ENCODE measurements at places on chromosomes 2 and 18.
A peak's percentile ranks its signal among the peaks of the same experiment; 100 is the strongest.

DNA sequence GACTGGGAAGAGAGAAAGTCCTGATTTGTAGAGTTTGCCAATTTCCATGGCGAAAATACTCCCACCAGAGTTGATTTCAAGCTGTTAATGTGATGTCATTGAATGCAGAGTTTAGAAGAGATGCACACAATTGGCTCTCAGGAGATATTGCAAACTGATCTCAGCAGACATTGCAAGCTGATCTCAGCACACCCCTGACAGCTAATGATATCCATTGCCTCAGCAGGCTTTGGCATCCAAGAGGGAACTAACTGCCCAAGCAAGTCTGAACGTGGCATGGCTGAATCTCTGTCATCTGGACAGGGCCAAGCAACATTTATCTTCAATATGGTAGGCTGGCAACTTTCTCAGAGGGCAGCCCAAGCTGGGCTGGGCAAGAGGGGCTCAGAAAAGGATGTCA, 78.4 kb upstream of the CYP1B1 start:
- DNase-seq = no peak

DNA sequence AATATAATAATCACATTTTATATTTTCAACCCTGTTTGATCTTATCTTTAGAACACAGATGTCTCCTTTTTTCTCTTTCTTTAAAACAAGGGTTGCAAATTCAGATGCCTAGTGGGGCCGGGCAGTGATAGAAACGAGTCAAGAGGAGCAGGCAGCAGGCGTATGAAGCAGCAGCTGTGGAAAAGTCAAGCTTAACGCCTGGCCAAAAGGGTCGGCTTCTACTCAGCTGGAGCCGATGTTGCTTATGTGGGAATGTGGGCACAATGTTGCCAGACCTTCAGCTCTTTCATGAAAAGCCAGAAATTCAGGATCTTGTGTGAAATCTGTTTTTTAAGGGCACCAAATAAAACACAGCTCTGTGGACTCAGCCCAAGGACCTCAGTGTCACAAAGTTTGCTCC, 642.7 kb downstream of the ARHGAP15 start:
- DNase-seq = no peak

- DNase-seq = no peak
Observed at GRCh38 chr2:162478721-162479129, 134.8 kb downstream of the GCA start.

DNA sequence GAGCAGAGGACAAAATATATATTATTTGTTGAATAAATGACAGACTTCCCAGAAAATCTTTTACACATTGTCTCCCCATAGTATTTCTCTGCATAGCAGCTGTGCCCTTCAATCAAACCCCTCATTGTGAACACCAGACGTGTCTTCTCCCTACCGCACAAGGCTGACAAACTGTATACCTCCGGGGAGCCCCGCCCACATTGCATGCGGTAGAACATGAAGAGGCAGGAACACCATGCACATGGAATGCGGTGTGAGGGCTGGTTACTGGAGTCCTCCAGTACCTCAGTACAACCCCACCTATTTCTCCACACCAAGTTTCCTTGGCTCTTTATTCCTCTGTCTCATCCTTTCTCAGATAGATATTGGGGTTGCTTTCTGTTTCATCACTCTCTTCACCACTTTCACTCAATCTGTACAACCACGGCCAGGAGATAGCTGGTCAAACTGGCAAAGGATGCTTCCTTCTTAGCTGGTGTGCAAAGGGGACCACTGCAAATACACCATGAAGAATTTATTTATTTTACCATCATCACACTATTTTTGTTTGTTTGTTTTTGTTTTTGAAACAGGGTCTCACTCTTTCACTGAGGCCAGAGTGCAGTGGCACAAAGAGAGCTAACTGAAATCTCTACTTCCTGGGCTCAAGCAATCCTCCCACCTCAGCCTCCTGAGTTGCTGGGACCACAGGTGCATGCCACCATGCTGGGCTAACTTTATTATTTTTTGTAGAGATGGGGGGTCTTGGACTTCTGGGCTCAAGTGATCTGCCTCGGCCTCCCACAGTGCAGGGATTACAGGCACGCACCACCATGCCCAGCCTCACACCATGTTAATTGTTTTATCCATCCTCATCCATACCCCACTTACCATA, 2.3 kb upstream of the NBAS start:
- no peak for DNase-seq

DNA sequence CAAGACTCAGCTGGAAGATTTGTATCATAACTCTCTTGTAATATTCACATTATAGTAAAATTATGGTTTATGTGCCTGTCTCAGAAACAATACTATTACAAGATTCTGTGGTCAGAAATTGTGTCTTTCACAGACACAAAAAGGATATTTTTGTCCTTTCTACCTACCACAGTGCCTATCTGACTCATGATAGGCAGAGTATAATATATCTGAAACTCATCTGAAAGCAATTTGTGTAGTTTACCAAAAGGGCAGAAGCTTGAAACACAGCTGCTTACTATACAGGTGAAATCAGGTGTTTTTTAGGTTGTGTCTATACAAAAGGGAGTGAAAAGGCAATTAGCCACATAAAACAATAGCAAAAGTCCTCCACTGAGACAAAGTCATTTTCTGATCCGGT, 10.9 kb downstream of the TMEM200C start:
- no peak for DNase-seq

DNA sequence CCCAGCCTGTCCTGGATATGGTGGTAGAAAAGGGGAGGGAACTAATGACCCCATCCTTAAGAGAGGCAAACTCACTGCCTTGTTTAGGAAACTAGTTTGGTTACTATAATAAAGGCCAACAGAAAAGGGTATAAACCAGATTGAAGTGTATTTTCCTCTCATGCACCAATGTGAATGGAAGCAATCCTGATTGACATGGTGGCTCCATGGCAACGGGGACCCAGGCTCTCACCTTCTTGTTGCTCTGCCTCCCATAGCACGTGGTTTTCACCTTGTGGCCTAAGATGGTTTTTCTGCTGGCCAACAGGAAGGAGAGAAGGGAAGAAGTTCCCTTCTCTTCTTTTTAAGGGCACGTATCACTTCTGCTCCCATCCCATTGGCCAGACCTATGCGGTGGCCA, 67.3 kb upstream of the NRP2 start:
- no peak for DNase-seq

- DNase-seq = no peak
Observed at GRCh38 chr2:31207790-31208189, 9.5 kb downstream of the CAPN14 start.

- no peak for DNase-seq
Observed at GRCh38 chr2:216632346-216632951, 771 bp upstream of the IGFBP2 start.

DNA sequence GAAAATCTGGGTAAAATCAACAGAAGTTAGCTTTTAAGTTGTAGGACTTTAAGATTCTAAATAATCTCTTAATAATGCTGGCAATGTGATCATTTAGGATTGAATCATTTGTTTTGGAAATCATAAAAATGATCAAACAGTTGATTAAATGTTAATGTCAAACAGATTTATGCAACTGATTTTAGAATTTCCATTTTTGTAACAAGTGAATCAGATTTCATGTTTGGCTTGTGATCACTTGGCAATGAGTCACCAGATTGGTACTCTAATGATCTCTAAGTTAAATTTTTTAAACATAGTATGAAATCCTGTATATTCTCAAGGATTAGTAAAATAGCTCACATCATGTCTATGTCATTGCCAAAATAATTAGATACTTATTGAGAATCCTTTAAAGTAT, 50.1 kb upstream of the UNC80 start:
- DNase-seq = no peak

GRCh38 chr18:319720-320119, 51.9 kb upstream of the THOC1 start:
- DNase-seq = no peak

DNA sequence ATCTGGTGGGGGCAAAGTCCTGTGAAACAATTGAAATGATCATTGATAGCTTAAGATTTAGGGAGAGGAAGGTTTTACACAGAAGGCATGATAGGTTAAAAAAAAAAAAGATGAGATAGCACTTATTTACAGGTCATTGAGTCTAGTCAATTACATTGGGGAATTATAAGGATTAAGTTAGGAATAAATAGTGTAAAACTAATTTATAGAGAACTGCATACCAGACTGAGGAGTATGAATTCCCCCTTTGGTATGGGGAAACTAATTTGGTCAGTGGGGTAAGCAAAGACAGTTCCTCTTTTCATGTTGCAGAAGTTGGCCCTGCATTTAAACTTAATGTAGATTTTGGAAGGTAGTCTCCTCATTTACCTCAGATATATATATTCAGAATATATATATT, 10.8 kb downstream of the GLS start:
- no peak for DNase-seq

DNA sequence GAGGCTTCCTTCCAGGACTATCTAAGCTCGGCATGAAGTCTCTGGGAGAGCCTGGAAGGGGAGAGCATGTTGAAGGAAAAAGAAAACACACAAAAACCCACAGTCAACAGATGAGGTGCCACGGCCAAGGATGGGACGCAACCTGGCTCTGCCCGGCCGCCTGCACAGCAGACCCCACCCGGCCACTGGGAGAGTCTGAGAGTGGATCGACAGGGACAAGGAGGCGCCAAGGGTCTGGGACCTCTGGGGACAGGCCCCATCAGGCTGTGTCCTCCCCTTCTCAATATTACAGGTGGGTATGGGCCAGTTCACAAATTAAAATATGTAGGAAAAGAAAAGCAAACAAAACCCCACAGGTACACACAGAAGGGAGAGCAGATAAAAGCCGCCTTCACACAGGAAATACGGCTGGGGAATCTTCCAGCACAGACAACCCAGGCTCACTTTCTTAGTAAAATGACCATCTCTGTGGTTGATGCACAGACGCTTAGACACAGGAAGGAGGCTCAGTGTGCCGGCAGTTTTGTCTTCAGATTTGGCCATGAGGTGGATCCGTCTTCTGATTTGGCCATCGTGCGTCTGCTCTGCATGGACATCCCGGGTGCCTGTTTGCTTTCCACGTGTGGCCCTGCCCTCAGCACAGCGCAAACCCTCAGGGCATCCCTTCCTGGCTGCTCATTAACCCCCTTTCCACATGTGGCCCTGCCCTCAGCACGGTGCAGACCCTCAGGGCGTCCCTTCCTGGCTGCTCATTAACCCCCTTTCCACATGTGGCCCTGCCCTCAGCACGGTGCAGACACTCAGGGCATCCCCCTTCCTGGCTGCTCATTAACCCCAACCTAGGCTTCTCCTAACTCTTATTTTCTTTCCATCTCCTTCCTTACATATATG, 138.4 kb downstream of the EIPR1 start:
- DNase-seq = no peak

- DNase-seq = no peak
Observed at GRCh38 chr18:74492259-74492658, 3.9 kb upstream of the CNDP2 start.

DNA sequence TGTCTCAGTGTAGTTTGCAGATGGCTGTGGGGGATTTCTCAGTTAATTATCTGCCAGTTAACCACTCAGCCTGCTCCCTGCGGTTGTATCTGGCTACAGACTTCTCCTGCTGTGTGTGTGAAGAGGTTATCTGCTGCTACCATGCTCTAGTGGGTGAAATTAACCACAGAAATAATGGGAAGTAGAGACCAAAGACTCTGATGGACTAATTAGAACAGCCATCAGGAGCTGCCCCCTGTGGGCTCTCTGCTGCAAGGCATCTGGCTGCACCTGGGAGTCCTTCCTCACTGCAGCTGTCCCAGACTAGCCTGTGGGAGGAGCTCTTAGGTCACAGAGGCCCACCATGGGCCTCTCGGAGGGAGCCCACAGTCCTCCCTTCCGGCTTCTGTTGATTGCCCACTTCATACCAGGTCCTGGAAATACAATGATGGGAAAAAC, 66.6 kb downstream of the CTIF start:
- peak; percentile 40 for DNase-seq

DNA sequence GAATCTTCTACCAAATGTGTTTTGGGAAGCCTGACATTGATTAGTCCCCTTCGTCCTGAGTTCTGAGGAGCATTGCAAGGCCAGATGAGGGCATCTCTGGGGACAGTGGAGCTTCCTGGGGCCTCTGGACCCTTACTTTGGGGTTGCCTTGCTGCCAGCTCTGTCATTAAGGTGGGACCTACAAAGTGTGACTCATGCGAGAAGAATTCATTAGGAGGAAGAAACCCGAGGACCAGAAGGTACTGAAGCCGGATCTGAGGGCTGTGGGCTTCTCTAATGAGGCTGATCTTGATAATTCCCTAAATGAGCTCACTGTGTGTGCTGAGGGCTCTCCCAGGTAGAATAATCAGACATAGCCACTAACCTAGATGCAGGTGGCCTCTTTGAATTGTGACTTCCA, 695 bp upstream of the SCYGR2 start:
- no peak for DNase-seq

- DNase-seq = no peak
Observed at GRCh38 chr18:48660346-48661228, 121.8 kb downstream of the CTIF start.

GRCh38 chr2:96106991-96107707, 9.2 kb downstream of the ADRA2B start:
- no peak for DNase-seq

DNA sequence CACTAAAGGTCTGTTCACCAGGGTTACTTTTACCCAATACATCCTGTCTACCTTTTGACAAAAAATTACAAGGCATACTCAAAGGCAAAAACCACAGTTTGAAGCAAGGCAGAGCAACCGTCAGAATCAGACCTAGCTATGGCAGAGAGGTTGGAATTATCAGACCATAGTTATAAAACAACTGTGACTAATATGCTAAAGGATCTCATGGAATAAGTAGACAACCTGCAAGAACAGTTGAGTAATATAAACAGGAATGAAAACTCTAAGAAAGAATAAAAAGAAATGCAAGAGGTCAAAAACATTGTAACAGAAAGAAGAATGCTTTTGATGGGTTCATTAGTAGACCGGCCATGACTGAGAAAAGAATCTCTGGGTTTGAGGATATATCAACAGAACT, 318.8 kb upstream of the KCNH7 start:
- DNase-seq = no peak

- no peak for DNase-seq
Observed at GRCh38 chr18:12990123-12990475, 1.1 kb upstream of the CEP192 start.

DNA sequence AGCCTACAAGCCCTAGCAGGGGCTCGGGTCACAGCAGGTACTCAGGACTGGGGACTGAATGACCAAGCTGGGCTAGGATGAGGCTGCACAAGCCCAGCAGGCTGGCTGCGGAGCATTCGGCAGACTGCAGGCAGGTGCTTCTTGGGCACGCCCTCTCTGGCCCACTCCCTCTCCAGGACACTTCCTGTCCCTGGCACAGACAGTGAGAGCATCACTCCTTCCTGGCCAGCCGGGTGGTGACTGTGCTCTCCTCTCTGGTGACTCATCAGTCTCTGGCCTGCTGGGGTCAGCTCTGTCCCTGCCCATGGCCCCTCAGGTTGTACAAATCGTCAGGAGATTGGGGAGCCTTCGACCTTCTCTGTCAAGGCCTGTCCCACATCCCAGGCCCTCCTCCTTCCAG, 22.5 kb downstream of the C1QL2 start:
- no peak for DNase-seq

DNA sequence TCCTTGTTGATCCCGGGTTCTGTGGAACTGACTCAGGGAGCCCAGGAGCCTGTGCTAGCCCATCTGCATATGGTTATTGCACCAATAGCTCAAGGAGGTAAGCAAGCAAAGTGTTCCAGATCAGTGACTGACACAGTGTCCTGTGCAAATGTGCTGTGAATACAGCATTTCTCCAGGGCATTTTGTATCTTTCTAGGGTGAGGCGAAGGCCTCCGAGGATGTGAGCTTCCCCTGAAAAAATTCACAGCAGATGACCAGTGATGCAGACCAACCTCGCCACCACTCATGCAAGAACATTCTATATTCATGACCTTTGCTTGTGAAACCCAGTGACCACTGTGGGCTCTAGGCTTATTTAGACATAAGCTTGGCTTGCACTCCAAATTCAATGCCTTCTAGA, 15.2 kb upstream of the NT5DC4 start:
- DNase-seq = no peak

GRCh38 chr18:55228191-55228590, 268.9 kb upstream of the CCDC68 start:
- no peak for DNase-seq

Data from NCI-H1694 (cell line).